ENCODE measurements at places on chromosomes 3 and 15. TPM values are rescaled to one million over a fixed set of nuclear protein-coding genes. Genes with fewer than 3 reads are reported as not detected.

DNA sequence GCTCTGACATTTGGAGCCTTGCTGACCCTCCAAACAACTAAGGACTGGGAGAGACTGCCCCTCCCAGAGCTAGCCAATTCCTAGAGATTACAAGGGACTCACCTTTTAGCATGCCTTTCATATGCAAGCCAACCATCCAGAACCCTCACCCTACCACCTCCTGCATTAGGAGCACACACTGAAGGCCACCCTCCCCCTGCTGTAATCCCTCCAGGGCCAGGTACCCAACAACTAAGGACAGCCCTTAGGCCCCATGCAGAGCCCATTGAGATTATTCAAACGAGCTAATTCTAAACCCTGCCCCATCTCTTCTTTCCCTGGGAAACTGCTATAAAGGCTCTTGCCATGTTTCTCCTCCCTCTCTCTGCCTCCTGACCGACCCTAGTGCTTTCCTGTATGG lies 352.6 kb downstream of the ERC2 start:
- H3K4me3 ChIP-seq, result no peak overlapping the region
- H3K27me3 ChIP-seq, result no peaks in the 10 kb centered on the region
- no peak for DNase-seq
- H3K27ac ChIP-seq, result no peak overlapping the region
- H3K4me1 ChIP-seq, result no peaks in the 10 kb centered on the region

DNA sequence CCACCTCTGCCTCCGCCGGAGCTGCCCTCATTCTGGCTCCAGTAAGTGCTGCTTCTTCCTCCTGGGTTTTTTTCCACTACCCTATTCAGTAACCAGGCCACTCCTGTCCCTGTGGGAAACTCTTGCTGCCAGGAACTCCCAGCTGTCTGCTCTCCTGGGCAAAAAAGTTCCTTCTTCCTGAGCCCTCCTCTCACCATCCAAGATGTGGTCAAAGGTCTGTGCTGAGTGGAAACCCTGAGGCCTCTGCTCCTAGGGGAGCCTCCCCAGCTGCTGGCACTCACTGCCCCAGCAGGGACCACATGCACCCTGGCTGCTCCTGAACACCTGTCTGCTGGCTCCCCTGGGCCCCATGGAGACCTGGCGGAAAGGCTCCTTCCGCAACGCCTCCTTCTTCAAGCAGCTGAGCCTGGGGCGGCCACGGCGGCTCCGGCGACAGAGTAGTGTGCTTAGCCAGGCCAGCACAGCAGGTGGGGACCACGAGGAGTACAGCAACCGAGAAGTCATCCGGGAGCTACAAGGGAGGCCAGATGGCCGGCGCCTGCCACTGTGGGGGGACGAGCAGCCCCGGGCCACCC lies 454 bp downstream of the C15orf62 start:
- H3K27me3 ChIP-seq, result no peaks in the 10 kb centered on the region
- no peaks in the 10 kb centered on the region for H3K36me3 ChIP-seq
- DNase-seq, result no peak
- H3K27ac ChIP-seq, result peak overlapping the region; percentile 32
- no peaks in the 10 kb centered on the region for H3K4me1 ChIP-seq

DNA sequence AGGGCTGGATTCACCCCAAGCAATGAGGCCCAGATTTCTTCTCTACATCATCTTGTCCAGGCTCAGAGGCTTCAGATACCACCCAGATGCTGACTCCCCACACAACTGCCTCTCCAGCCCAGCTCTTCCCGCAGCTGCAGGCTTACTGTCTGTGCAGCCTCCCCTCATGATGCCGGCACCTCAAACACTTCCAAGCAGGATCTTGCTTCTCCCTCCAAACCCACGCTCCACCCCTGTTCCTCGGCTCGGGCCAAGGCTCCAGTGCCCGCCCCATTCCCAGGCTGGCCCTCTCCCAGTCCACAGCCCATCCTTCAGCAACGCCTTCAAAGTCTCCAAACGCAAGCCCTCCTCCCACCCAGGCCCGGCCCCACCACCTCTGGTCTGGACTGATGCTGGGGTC lies 159.2 kb upstream of the LINGO1 start:
- DNase-seq, result no peak
- H3K4me1 ChIP-seq, result no peaks in the 10 kb centered on the region
- H3K27me3 ChIP-seq, result no peaks in the 10 kb centered on the region

GRCh38 chr3:126016616-126017015 lies 47.6 kb downstream of the ROPN1B start:
- no peaks in the 10 kb centered on the region for H3K36me3 ChIP-seq
- no peak for DNase-seq
- no peak overlapping the region for H3K4me3 ChIP-seq

The DPP8 gene
- total RNA-seq, result 46.3 TPM

Measured in uterus (tissue), 4 donors.